Uterine smooth muscle cell (primary cell): ENCODE measurements at places on chromosomes 5 and 9. TPM values are rescaled to one million over a fixed set of nuclear protein-coding genes. Genes with fewer than 3 reads are reported as not detected.

The SLC45A2 gene
- under 0.01 TPM in 2 replicates for total RNA-seq

The SLC34A3 gene
- not detected in 2 replicates for total RNA-seq

The RACK1 gene
- total RNA-seq, result 3,885 and 4,249 TPM in 2 replicates

The PTGS1 gene
- 11.4 and 31.2 TPM in 2 replicates for total RNA-seq

The SLC6A7 gene
- under 0.01 TPM in 1 of 2 replicates, not detected in the other for total RNA-seq

The MARCHF11 gene
- total RNA-seq, result not detected in 2 replicates

The ANKRD31 gene
- 0.11 and 0.25 TPM in 2 replicates for total RNA-seq

The ENHO gene
- not detected in 2 replicates for total RNA-seq

The IGFBPL1 gene
- total RNA-seq, result 0.12 TPM in 1 of 2 replicates, not detected in the other

The DMAC1 gene
- total RNA-seq, result 7.4 and 8.7 TPM in 2 replicates

The CENPK gene
- 12.2 and 37.4 TPM in 2 replicates for total RNA-seq

The PHYHD1 gene
- 3.4 and 6.2 TPM in 2 replicates for total RNA-seq

The LCP2 gene
- 0.25 TPM in 1 of 2 replicates, not detected in the other for total RNA-seq

The GBA2 gene
- total RNA-seq, result 27.0 and 27.5 TPM in 2 replicates

The SLC6A19 gene
- not detected in 2 replicates for total RNA-seq

The CDC20B gene
- under 0.01 and 0.22 TPM in 2 replicates for total RNA-seq

The LIX1 gene
- total RNA-seq, result not detected in 2 replicates

The CAVIN4 gene
- 0.89 and 1.6 TPM in 2 replicates for total RNA-seq

The MEIKIN gene
- total RNA-seq, result not detected in 2 replicates

The IQGAP2 gene
- 2.1 and 3.5 TPM in 2 replicates for total RNA-seq

The SHROOM1 gene
- 3.9 and 6.3 TPM in 2 replicates for total RNA-seq

The RNF183 gene
- 0.37 TPM in 1 of 2 replicates, not detected in the other for total RNA-seq

The SIT1 gene
- total RNA-seq, result not detected in 2 replicates

The ADRB2 gene
- total RNA-seq, result 0.12 and 0.22 TPM in 2 replicates

The CDC25C gene
- total RNA-seq, result 3.4 and 22.4 TPM in 2 replicates

The ROR2 gene
- 8.9 and 18.7 TPM in 2 replicates for total RNA-seq

The JAKMIP2 gene
- 9.5 and 10.8 TPM in 2 replicates for total RNA-seq

The FOXD1 gene
- 3.2 and 3.5 TPM in 2 replicates for total RNA-seq

The PCDHGA4 gene
- 2.2 and 5.2 TPM in 2 replicates for total RNA-seq

The CCDC192 gene
- not detected in 2 replicates for total RNA-seq

The TNFSF15 gene
- 3.0 and 3.4 TPM in 2 replicates for total RNA-seq

The HACD4 gene
- total RNA-seq, result 9.1 and 9.9 TPM in 2 replicates

The AFAP1L1 gene
- total RNA-seq, result 7.5 and 8.3 TPM in 2 replicates

The SAXO1 gene
- under 0.01 TPM in 1 of 2 replicates, not detected in the other for total RNA-seq

The C9 gene
- total RNA-seq, result 0.55 and 1.1 TPM in 2 replicates

The PLAC8L1 gene
- not detected in 2 replicates for total RNA-seq

The ADAMTS2 gene
- 31.4 and 52.6 TPM in 2 replicates for total RNA-seq

The PPP3R2 gene
- not detected in 2 replicates for total RNA-seq

The TAF11L10 gene
- not detected in 2 replicates for total RNA-seq

The DMRT2 gene
- 0.62 and 1.8 TPM in 2 replicates for total RNA-seq

The SPINK6 gene
- total RNA-seq, result not detected in 2 replicates

The KIF3A gene
- 14.9 and 15.9 TPM in 2 replicates for total RNA-seq

The RNF38 gene
- 6.6 and 7.4 TPM in 2 replicates for total RNA-seq

The OR1J2 gene
- total RNA-seq, result not detected in 2 replicates

The OTP gene
- total RNA-seq, result under 0.01 TPM in 1 of 2 replicates, not detected in the other

The PCDHB9 gene
- total RNA-seq, result under 0.01 TPM in 2 replicates

The ADAMTSL2 gene
- total RNA-seq, result not detected in 2 replicates

The GLRA1 gene
- not detected in 2 replicates for total RNA-seq

The TGFBI gene
- 247 and 625 TPM in 2 replicates for total RNA-seq

The ACOT12 gene
- 0.37 and 0.89 TPM in 2 replicates for total RNA-seq

The FGD3 gene
- not detected in 2 replicates for total RNA-seq

The ISOC1 gene
- total RNA-seq, result 31.2 and 52.2 TPM in 2 replicates

The IL31RA gene
- total RNA-seq, result 1.2 and 1.7 TPM in 2 replicates

The CER1 gene
- total RNA-seq, result not detected in 2 replicates
